ENCODE measurements at places on chromosomes 7 and 10. TPM values are rescaled to one million over a fixed set of nuclear protein-coding genes. Genes with fewer than 3 reads are reported as not detected.
A peak's percentile ranks its signal among the peaks of the same experiment; 100 is the strongest.

The SAMD8 gene
- total RNA-seq = 13.1 TPM

The INSYN2A gene
- total RNA-seq = not detected

The FAM237B gene
- not detected for total RNA-seq

The JAZF1 gene
- total RNA-seq = 9.8 TPM

The HBP1 gene
- 56.0 TPM for total RNA-seq

The PDE6C gene
- not detected for total RNA-seq

The OR2A25 gene
- not detected for total RNA-seq

The IKZF1 gene
- total RNA-seq = 0.67 TPM

The FAM13C gene
- 11.2 TPM for total RNA-seq

The TEX36 gene
- not detected for total RNA-seq

The POU6F2 gene
- total RNA-seq = 0.99 TPM

The DIP2C gene
- total RNA-seq = 10.5 TPM

GRCh38 chr7:99679400-99680191 is at the start of gene CYP3A5:
TSS of gene CYP3A5 (minus strand) at chr7:99679996. CDS start at chr7:99679896, 100 bp downstream.
- H3K4me3 ChIP-seq = no peak within 1 kb of the TSS
- no peaks in the 10 kb centered on the region for H3K27me3 ChIP-seq
- no peaks in the 10 kb centered on the region for H3K36me3 ChIP-seq
- DNase-seq = peak; percentile 16
- no peaks in the 10 kb centered on the region for H3K4me1 ChIP-seq
- no peak within 1 kb of the TSS for H3K27ac ChIP-seq

- H3K27me3 ChIP-seq = no peaks in the 10 kb centered on the region
These were observed 36.8 kb downstream of the NACAD start for GRCh38 chr7:45052011-45052410.

GRCh38 chr10:27720529-27720928 is 25.1 kb downstream of the MKX start:
- no peak for DNase-seq
- no peaks in the 10 kb centered on the region for H3K36me3 ChIP-seq
- H3K4me3 ChIP-seq = no peak overlapping the region
- no peak overlapping the region for H3K27ac ChIP-seq
- H3K27me3 ChIP-seq = no peaks in the 10 kb centered on the region

- peaks cover 93% of the 10 kb centered on the region for H3K27me3 ChIP-seq
- no peaks in the 10 kb centered on the region for H3K36me3 ChIP-seq
- H3K4me3 ChIP-seq = peak overlapping the region; percentile 78
- DNase-seq = no peak
- no peak overlapping the region for H3K27ac ChIP-seq
These were observed 5.5 kb upstream of the SPAG6 start for GRCh38 chr10:22339761-22340328.

DNA sequence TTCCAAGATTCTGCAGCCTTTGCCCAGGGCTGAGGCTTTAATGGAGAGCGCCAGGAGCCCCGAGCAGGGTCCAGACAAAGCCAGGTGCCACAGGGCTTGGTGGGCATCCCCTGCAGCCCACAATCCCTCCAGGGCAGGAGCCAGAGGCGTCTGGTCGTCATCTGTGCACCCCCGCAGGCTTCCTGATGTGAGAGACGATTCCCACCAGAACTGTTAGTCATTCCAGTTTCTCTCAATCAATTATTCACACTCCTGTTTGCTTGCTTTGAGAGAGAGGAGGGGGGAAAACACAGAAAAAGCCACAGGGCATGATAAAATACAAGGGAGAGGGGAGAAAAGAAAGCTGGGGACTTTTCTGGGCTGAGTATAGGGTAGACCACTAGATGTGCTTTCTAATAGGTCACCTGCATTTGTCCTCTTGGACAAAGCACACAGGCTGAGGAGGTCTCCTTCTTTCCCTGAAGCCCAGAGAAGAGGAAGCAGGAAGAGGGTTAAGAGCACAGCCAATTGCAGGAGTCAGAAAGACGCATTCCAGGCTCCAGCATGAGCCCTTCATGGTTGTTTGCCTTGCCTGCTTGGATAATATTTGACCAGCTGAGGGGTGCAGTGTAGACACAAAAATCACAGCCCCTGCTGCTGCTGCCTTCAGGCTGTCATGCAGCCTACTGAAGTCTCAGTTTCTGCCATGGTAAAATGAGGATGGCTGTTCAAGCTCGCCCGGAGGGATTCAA is 194.4 kb downstream of the PLXNA4 start:
- no peaks in the 10 kb centered on the region for H3K36me3 ChIP-seq
- H3K4me1 ChIP-seq = peaks cover 42% of the 10 kb centered on the region
- H3K4me3 ChIP-seq = no peak overlapping the region
- H3K27ac ChIP-seq = peak overlapping the region; percentile 62

GRCh38 chr10:25036381-25036780 is 20.0 kb downstream of the THNSL1 start:
- no peak overlapping the region for H3K4me3 ChIP-seq
- DNase-seq = no peak
- H3K27ac ChIP-seq = no peak overlapping the region
- no peaks in the 10 kb centered on the region for H3K36me3 ChIP-seq

DNA sequence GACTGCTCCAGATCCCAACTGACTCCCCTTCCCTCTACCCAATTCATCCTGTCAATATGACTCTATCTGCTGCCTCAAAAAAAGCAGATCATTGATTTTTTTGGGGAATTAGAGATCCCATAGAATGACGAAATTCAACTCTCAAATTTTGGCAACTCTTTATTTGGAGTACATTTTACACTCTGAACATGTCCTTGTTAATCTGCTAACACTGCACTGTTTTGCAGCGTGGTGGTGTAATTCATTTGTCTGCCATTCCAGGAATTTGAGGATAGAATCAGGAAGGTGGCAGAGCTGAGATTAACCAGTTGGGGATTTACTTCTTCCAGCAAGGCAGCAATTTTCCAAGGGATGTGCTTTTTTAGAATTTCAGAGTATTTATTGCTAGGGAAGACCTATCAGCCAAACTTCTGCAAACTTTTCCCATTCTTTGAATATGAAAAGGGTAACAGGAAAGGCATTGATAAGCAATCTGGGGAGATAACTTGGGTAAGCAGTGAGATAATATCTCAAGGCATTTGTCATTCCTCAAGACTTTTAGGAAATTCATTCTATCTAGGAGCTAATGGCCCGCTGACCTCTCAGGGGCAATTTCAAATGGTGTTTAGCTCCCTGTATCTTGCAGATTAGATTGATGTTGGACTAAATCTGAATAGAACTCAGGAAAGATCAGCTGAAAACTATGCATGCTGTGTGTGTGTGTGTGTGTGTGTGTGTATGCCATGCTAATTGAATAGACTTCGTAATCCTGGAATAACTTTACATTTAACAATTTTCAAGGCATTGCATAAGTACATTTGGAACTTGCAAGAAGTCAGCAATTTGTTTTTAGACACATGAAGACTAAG is 9.7 kb downstream of the BAMBI start:
- peaks cover 16% of the 10 kb centered on the region for H3K36me3 ChIP-seq
- H3K27me3 ChIP-seq = no peaks in the 10 kb centered on the region
- H3K27ac ChIP-seq = peak overlapping the region; percentile 99
- peak; percentile 57 for DNase-seq

DNA sequence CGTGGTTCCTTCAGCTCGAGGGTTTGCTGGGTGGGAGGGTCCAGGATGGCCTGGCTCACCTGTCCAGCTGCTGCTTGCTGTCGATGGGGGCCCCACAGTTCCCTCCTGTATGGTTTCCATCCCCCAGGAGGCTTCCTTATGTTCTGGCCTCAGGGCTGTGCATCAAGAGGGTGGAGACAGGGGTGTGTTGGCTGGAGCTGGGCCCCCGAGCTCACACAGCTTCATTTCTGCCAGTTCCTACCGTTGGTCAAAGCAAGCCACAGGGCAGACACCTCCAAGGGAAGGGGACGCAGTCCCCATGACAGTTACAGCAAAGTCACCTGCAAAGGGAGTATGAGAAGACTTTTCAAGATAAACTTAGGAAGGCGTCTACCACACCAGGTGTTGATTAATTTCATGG is 156.9 kb downstream of the EBF3 start:
- no peaks in the 10 kb centered on the region for H3K27me3 ChIP-seq
- H3K4me1 ChIP-seq = no peaks in the 10 kb centered on the region
- H3K36me3 ChIP-seq = no peaks in the 10 kb centered on the region
- H3K27ac ChIP-seq = no peak overlapping the region
- DNase-seq = no peak
- no peak overlapping the region for H3K4me3 ChIP-seq

GRCh38 chr10:14692344-14693076 is 82.2 kb downstream of the FAM107B start:
- no peak overlapping the region for H3K4me3 ChIP-seq
- H3K36me3 ChIP-seq = no peaks in the 10 kb centered on the region
- no peaks in the 10 kb centered on the region for H3K27me3 ChIP-seq
- no peak for DNase-seq

DNA sequence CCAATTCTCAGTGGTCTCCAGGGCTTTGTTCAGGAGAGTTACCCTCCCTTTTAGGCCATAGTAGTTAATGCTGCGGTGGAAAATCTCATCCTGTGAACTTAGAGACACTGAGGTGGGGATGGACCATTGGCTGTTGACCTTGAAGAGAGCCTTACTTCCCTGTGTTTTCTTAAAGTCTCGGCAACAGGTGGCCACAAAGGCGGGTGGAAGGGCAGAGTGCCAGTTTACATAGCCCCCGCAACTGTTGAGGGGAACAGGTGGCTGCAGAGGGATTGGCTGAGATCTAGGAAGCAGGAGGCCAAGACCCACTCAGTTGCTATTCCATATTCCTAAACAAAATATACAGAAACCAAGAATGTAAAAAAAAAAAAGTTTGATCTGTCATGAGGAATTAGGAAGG is 160.6 kb downstream of the ST7 start:
- H3K4me3 ChIP-seq = no peak overlapping the region
- no peak for DNase-seq
- no peaks in the 10 kb centered on the region for H3K36me3 ChIP-seq
- H3K4me1 ChIP-seq = peaks cover 33% of the 10 kb centered on the region
- H3K27ac ChIP-seq = peak overlapping the region; percentile 34
- H3K27me3 ChIP-seq = no peaks in the 10 kb centered on the region

- DNase-seq = no peak
- H3K27ac ChIP-seq = no peak overlapping the region
- H3K27me3 ChIP-seq = no peaks in the 10 kb centered on the region
- no peak overlapping the region for H3K4me3 ChIP-seq
- no peaks in the 10 kb centered on the region for H3K36me3 ChIP-seq
- H3K4me1 ChIP-seq = no peaks in the 10 kb centered on the region
These were observed 85.5 kb downstream of the WDR37 start for GRCh38 chr10:1141701-1142100.

GRCh38 chr7:107152011-107152410 is 16.8 kb upstream of the HBP1 start:
- H3K27ac ChIP-seq = no peak overlapping the region
- no peaks in the 10 kb centered on the region for H3K27me3 ChIP-seq
- no peaks in the 10 kb centered on the region for H3K36me3 ChIP-seq

DNA sequence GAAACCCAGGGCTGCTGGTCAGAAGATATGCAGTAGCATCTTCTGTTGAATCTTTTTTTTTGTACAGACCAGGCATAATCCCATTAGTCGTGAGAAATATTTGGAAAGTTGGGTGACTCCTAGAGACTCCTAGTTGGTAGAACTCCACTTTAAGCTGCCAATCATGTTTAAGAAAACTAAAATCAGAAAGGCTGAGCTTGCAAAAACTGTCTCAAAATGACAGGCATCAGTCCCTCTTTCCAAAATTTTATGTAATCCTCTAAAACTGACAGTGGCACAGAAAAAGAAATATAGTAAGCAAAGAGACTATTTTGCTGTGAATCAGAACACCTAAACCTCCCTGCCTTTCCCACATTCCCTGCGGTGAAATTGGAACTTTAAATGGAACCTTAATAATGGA is 568.5 kb downstream of the CCSER2 start:
- H3K4me1 ChIP-seq = peaks cover 6% of the 10 kb centered on the region
- H3K27ac ChIP-seq = no peak overlapping the region
- H3K36me3 ChIP-seq = no peaks in the 10 kb centered on the region
- H3K4me3 ChIP-seq = no peak overlapping the region
- no peak for DNase-seq

DNA sequence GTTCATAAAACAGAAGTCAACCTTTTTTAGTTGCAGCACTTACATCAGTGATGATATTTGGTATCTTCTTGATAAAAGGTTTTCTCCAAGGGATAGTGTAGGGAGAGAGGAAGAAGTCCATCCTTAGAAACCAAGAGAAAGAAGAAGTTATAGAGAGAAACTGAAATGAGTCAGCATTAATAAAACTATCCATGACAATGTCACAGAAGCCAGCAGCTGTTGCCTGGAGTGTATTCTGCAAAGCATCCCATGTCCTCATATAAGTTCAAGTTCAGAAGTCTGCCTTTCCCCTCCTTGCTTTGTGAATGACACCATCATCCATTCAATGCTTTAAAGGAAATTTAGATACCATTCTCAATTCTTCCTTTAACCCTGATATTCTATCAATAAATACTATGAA is 14.4 kb upstream of the COL1A2 start:
- peaks cover 8% of the 10 kb centered on the region for H3K4me1 ChIP-seq
- no peaks in the 10 kb centered on the region for H3K27me3 ChIP-seq
- no peaks in the 10 kb centered on the region for H3K36me3 ChIP-seq
- no peak overlapping the region for H3K4me3 ChIP-seq
- no peak for DNase-seq

GRCh38 chr7:85529201-85529600 is 342.3 kb upstream of the SEMA3D start:
- no peak overlapping the region for H3K27ac ChIP-seq
- no peak overlapping the region for H3K4me3 ChIP-seq
- no peaks in the 10 kb centered on the region for H3K4me1 ChIP-seq
- DNase-seq = peak; percentile 84

GRCh38 chr10:69439350-69439739 is 11.9 kb upstream of the TSPAN15 start:
- H3K4me1 ChIP-seq = peaks cover 20% of the 10 kb centered on the region
- no peaks in the 10 kb centered on the region for H3K36me3 ChIP-seq
- DNase-seq = no peak
- no peaks in the 10 kb centered on the region for H3K27me3 ChIP-seq
- no peak overlapping the region for H3K4me3 ChIP-seq

GRCh38 chr7:69738396-69738951 is 140.2 kb downstream of the AUTS2 start:
- peak; percentile 58 for DNase-seq
- no peak overlapping the region for H3K4me3 ChIP-seq
- H3K36me3 ChIP-seq = no peaks in the 10 kb centered on the region
- H3K27ac ChIP-seq = peak overlapping the region; percentile 81
- peaks cover 47% of the 10 kb centered on the region for H3K4me1 ChIP-seq

GRCh38 chr10:122162671-122163173 is 108.4 kb upstream of the BTBD16 start:
- no peaks in the 10 kb centered on the region for H3K36me3 ChIP-seq
- peak overlapping the region; percentile 39 for H3K4me3 ChIP-seq
- peaks cover 24% of the 10 kb centered on the region for H3K4me1 ChIP-seq
- no peak overlapping the region for H3K27ac ChIP-seq

GRCh38 chr7:149670288-149670687 is 103.1 kb downstream of the ZNF467 start:
- no peak overlapping the region for H3K27ac ChIP-seq
- no peak overlapping the region for H3K4me3 ChIP-seq
- H3K27me3 ChIP-seq = no peaks in the 10 kb centered on the region
- H3K36me3 ChIP-seq = no peaks in the 10 kb centered on the region

GRCh38 chr7:142806022-142806356 is 35.2 kb downstream of the PRSS2 start:
- H3K4me1 ChIP-seq = no peaks in the 10 kb centered on the region
- H3K4me3 ChIP-seq = no peak overlapping the region
- H3K27ac ChIP-seq = no peak overlapping the region
- no peak for DNase-seq
- H3K36me3 ChIP-seq = no peaks in the 10 kb centered on the region
- H3K27me3 ChIP-seq = peaks cover 5% of the 10 kb centered on the region

GRCh38 chr7:84637568-84638338 is 443.2 kb upstream of the SEMA3A start:
- H3K27ac ChIP-seq = peak overlapping the region; percentile 59
- H3K36me3 ChIP-seq = no peaks in the 10 kb centered on the region
- no peaks in the 10 kb centered on the region for H3K27me3 ChIP-seq
- peak; percentile 89 for DNase-seq
- no peak overlapping the region for H3K4me3 ChIP-seq
- peaks cover 17% of the 10 kb centered on the region for H3K4me1 ChIP-seq

All from cardiac muscle cell (in vitro differentiated cells and primary cell).